Spinal cord (tissue), 10 donors: ENCODE measurements at places on chromosomes 6 and 20. TPM values are rescaled to one million over a fixed set of nuclear protein-coding genes. Genes with fewer than 3 reads are reported as not detected.

The RBM12 gene
- polyA plus RNA-seq = 50.2 TPM

The FOXF2 gene
- polyA plus RNA-seq = 15.6 TPM

The FOXC1 gene
- polyA plus RNA-seq = 41.2 TPM

The MOXD1 gene
- polyA plus RNA-seq = 32.9 TPM

The DDX43 gene
- polyA plus RNA-seq = 0.65 TPM

The RIPPLY2 gene
- polyA plus RNA-seq = 13.3 TPM

The CST4 gene
- not detected for polyA plus RNA-seq

The GPLD1 gene
- polyA plus RNA-seq = 8.1 TPM

The FKBP1C gene
- polyA plus RNA-seq = 1.0 TPM

The CST2 gene
- polyA plus RNA-seq = not detected

The APCDD1L gene
- 0.32 TPM for polyA plus RNA-seq

The FRK gene
- 0.43 TPM for polyA plus RNA-seq

The SNAP25 gene
- polyA plus RNA-seq = 482 TPM

The KCNK17 gene
- 0.60 TPM for polyA plus RNA-seq

The C6orf15 gene
- not detected for polyA plus RNA-seq

The TMC2 gene
- polyA plus RNA-seq = 3.5 TPM

The LGSN gene
- polyA plus RNA-seq = 0.11 TPM

The SRSF12 gene
- polyA plus RNA-seq = 26.7 TPM

The DNPH1 gene
- polyA plus RNA-seq = 63.9 TPM

The DST gene
- polyA plus RNA-seq = 411 TPM

The AVP gene
- polyA plus RNA-seq = not detected

The MOCS1 gene
- 13.5 TPM for polyA plus RNA-seq

The PROKR2 gene
- 2.3 TPM for polyA plus RNA-seq

The MEI4 gene
- 2.2 TPM for polyA plus RNA-seq

The ATG5 gene
- 29.1 TPM for polyA plus RNA-seq

The TMEM151B gene
- polyA plus RNA-seq = 51.1 TPM

The NOX3 gene
- polyA plus RNA-seq = not detected

The GLP1R gene
- 1.3 TPM for polyA plus RNA-seq

The SLC22A2 gene
- polyA plus RNA-seq = 6.0 TPM

The CABLES2 gene
- polyA plus RNA-seq = 23.0 TPM

The CYP21A2 gene
- 2.7 TPM for polyA plus RNA-seq

The PSMG4 gene
- polyA plus RNA-seq = 30.2 TPM
